ENCODE measurements at places on chromosomes 5 and 9.

DNA sequence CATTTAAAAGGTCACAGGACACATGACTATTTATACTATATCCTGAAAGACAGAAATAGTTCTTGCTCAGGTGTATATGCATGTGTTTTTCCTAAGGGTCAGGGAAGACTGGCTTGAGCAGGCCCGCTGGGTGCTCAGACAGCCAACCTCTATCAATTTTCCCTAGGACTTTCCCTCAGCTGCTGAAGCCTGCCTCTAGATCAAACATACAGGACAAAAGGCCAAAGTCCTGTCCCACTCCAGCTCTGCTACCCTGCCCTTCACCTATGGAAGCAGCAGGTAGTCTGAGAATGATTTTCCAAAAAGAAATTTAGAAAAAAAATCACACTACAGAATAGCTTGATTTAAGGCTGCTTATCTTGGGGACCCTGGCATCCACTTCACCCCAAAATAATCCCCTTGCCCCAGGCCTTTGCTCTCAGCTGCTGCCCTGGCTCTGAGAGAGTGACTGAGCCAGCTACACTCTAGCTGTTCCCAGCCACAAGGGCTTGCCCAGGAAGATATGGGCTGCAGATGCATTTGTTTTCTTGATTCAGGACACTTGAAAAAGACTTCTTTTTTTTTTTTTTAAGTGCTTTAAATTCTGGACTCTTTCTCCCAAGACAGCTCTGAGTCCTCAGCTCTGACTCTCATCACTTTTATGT lies 42.5 kb downstream of the KLHL3 start:
- no peak for DNase-seq

DNA sequence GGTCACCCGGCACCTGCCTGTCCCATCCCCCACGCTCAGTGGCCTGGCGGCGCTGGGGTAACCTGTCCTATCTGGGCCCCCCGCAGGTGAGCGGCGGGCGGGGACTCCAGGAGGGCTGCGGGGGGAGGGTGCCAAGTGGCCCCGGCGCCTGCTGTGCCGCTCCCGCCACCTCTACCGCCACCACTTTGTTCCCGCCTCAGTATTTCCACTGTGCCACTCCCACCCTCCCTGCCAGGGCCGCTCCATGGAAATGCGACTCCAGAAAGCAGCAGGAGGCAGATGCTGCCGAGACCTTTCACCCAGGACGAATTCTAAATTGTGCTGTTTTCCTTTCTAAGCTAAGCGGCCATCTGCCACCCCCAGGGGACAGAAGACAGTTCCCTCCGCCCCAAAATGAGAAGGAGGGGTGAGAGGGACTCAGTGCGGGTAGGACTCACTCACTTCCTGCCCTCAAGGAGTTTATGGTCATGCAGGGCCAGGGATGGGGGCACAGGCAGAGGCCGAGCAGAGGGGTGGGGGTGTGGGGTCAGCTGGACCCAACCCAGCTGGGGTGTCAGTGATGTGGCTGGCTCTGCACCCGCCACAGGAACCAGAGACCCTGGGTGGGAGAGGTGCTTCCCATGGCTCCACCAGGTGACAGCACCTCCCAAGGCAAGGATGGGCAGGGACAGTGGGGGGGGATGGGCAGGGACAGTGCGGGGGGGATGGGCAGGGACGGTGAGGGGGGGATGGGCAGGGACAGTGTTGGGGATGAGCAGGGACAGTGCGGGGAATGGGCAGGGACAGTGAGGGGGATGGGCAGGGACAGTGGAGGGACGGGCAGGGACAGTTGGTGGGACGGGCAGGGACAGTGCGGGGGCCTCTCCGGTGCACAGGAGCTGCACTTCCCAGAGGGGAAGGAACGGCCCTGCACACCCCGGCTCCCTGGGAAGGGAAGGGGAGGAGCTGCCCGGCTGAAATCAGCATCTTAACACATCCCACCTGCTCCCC lies 17.8 kb downstream of the NOTCH1 start:
- DNase-seq, result no peak

- no peak for DNase-seq
Observed at GRCh38 chr5:135076051-135076491, 42.0 kb upstream of the PITX1 start.

- no peak for DNase-seq
Observed at GRCh38 chr9:87527211-87527916, 29.7 kb downstream of the DAPK1 start.

DNA sequence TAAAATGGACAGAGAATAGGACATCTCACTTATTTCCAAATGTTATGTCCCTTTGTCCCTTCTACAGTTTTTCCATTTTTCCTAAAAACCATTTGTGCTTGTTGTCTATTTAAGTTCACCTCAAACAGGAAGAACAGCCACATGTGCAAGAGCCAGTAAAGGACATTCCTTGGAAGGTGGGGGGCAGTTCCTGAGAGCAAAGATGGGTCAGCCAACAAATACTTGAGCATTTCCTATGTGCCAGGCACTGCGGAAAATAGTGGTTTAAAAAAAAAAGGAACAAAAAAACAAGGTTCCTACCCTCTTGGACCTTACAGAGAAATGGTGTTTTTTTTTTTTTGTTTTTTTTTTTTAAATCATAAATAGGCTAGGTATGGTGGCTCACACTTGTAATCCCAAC lies 26.8 kb downstream of the ANP32B start:
- DNase-seq, result no peak

DNA sequence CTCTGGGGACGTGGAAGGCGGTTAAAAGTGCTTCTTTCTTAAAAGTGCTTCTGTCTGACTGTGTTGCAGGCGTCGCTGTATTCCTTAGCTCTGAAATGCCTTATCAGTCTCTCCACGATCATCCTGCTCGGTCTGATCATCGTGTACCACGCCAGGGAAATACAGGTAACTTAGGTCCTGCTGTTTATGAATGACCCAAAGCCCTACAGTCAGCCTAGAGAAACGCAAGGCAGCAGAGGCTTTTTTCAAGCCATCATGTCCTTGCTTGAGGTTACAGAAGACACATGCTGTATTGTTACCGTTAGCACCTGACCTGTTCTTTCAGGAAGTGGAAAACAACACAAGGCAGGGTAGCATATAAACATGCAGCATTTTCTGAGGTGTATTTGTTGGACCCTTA lies 2.0 kb downstream of the KCNN2 start:
- DNase-seq, result no peak

Data from stimulated activated CD4-positive, alpha-beta T cell treated with anti-CD3 and anti-CD28 coated beads, Interleukin-1b, Interleukin-23, amount 100 ng/mL, for 1 hour (primary cell).